Right atrium auricular region (tissue), 2 donors: ENCODE measurements at places on chromosomes 2 and 18.

DNA sequence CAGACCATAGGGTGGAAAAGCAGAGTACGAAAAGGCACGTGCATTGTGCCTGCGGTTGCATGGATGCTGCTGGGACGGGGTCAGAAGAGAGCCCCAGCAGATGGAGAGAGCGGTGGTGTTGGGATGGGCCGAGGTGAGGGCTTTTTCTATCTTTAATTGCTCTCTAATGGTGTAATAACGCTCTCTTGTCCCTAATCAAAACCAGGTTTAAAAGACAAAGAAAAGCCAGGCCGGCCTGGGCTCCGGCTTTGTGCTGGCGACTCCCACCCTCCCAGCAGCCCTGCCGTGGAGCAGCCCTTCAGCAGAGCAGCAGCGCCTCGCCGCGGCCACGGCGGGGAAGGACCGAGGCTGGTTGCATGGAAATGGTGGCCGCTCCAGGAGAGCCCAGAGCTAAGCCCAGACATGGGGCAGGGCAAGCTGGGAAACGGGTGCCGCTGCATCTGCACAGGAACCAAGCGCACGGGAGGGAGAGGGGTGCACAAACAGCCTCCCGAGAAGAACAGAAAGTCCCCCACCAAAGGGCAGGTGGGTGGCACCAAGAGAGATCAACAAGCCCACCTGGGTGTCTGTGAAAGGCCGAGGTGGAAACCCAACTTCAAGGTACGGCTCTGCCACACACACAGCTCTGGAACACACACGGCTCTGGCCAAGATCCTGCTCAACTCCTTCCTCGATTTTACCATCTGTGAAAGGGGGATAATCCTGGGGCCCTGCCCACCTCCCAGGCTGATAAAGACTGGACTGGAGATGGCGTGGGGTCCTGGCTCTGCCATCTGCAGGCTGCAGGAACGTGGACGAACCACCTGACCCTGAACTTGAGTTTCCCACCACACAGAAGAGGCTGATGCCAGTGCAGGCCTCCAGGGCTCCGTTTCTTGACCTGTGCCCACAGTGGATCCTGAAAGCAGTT is 15.0 kb downstream of the HS1BP3 start:
- no peaks in the 10 kb centered on the region for H3K27me3 ChIP-seq
- peaks cover 22% of the 10 kb centered on the region for H3K36me3 ChIP-seq
- H3K4me3 ChIP-seq = no peak overlapping the region

DNA sequence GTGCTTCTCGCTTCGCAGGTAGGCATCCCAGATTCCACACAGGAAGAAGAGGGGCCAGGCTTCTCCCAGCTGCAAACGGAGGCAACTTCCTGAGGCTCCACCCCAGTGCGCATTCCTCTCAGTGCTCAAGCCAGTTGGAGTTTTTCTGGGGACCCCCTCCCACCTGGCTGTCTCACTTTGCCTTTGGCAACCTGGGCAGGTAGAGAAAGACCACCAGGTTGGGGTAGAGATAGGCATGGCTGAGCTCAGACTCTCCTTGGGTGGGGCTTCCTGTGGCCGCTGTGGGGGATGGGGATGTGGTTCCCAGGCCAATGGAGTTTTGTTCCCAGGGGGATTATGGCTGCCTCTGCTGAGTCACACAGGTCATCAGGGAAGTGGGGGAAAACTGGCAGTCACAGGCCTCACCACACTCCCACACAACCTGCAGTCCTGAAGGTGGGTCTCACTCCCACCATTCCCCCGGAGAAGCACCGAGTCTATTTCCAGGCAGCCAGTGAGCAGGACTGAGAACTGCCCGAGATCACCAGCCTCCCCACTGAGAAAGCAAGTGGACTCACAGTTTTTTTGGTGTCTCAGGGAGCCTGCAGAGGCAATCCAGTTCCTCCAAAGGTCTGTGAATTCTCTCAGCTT is 38.1 kb downstream of the SLC39A10 start:
- no peak overlapping the region for H3K4me3 ChIP-seq
- H3K36me3 ChIP-seq = no peaks in the 10 kb centered on the region
- H3K4me1 ChIP-seq = no peaks in the 10 kb centered on the region
- H3K27me3 ChIP-seq = no peaks in the 10 kb centered on the region
- DNase-seq = no peak

- no peaks in the 10 kb centered on the region for H3K4me1 ChIP-seq
- DNase-seq = no peak
Observed at GRCh38 chr2:194567661-194568017, 1089.4 kb upstream of the SLC39A10 start.

GRCh38 chr2:102059151-102059550 is 67.4 kb downstream of the IL1R2 start:
- H3K36me3 ChIP-seq = no peaks in the 10 kb centered on the region
- H3K4me3 ChIP-seq = no peak overlapping the region
- no peaks in the 10 kb centered on the region for H3K27me3 ChIP-seq
- peaks cover 82% of the 10 kb centered on the region for H3K4me1 ChIP-seq

DNA sequence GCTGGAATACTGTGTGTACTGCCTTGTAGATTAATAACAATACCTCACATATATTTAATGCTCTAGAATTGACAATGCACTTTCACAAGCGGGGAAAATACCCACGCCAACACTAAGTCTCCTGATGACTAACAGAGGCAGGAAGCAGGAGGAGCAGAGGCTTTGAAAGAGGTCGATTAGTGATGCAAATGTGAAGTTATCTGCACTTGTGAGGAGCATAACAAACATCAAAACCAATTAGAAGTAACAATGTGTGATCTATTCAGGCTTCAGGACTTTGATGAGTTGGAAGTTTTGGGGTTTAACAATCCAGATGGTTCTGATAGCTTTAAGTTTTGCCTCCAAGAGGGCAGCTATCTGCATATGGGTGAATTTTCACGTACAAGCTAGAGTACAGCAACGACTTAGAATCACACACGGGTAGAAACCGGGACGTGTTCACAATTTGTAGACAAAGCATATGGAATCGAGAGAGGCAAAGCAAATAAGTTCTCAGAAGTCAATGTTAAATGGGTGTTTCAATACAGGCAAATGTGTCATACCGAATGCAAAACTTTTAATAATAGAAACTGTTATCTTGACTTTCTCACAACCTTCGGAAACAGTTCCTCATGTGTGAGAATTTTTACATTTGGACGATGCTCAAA is 114.5 kb downstream of the METTL8 start:
- no peak overlapping the region for H3K27ac ChIP-seq
- peaks cover 5% of the 10 kb centered on the region for H3K4me1 ChIP-seq
- no peak overlapping the region for H3K4me3 ChIP-seq
- H3K36me3 ChIP-seq = no peaks in the 10 kb centered on the region
- no peaks in the 10 kb centered on the region for H3K27me3 ChIP-seq
